ENCODE measurements at places on chromosomes 13 and 19. TPM values are rescaled to one million over a fixed set of nuclear protein-coding genes. Genes with fewer than 3 reads are reported as not detected.

The ADAMTS10 gene
- total RNA-seq: 22.1 TPM

DNA sequence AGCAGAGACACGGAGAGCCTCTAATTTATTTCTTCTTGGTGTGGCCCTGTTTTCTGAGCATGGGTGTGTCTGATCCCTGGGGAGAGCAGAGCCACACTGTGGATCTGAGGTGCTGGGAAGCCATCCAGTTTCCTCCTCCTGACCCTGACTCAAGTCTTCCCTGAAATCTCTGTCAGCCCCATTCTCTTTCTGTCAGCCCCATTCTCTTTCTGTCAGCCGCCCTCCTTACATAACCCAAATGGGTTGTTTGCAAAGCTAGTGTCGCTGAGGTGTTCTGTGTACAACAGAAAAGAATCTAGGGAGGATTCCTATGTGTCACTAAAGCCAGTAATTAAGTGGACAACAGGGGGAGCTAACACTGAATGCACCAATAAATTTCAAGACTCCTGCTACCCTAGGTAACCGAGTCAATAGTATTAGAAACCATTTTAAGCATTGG, 50.2 kb downstream of the LRCH1 start:
- no peaks in the 10 kb centered on the region for H3K36me3 ChIP-seq
- H3K4me1 ChIP-seq: peaks cover 46% of the 10 kb centered on the region
- no peak for DNase-seq
- H3K27me3 ChIP-seq: no peaks in the 10 kb centered on the region
- H3K4me3 ChIP-seq: no peak overlapping the region
- H3K27ac ChIP-seq: no peak overlapping the region

GRCh38 chr13:39210961-39211534, 172.8 kb downstream of the NHLRC3 start:
- no peaks in the 10 kb centered on the region for H3K4me1 ChIP-seq
- H3K36me3 ChIP-seq: no peaks in the 10 kb centered on the region
- no peaks in the 10 kb centered on the region for H3K27me3 ChIP-seq
- no peak for DNase-seq
- H3K4me3 ChIP-seq: no peak overlapping the region

The GSX1 gene
- not detected for total RNA-seq

The MEIS3 gene
- 21.2 TPM for total RNA-seq

- no peak overlapping the region for H3K4me3 ChIP-seq
- H3K4me1 ChIP-seq: no peaks in the 10 kb centered on the region
- no peak overlapping the region for H3K27ac ChIP-seq
- DNase-seq: no peak
- no peaks in the 10 kb centered on the region for H3K36me3 ChIP-seq
These were observed 42.6 kb downstream of the MRPL57 start for GRCh38 chr13:21219036-21219381.

The CRX gene
- not detected for total RNA-seq

The GRIN2D gene
- 1.00 TPM for total RNA-seq

- no peaks in the 10 kb centered on the region for H3K36me3 ChIP-seq
- no peak overlapping the region for H3K27ac ChIP-seq
- H3K27me3 ChIP-seq: no peaks in the 10 kb centered on the region
- no peak for DNase-seq
- peaks cover 14% of the 10 kb centered on the region for H3K4me1 ChIP-seq
These were observed 61.9 kb downstream of the WASF3 start for GRCh38 chr13:26619358-26619757.

- H3K4me3 ChIP-seq: no peak overlapping the region
- H3K27me3 ChIP-seq: no peaks in the 10 kb centered on the region
- DNase-seq: no peak
- no peaks in the 10 kb centered on the region for H3K4me1 ChIP-seq
- H3K27ac ChIP-seq: no peak overlapping the region
These were observed 11.7 kb upstream of the FAM216B start for GRCh38 chr13:42769650-42770049.

The NALCN gene
- 0.48 TPM for total RNA-seq

GRCh38 chr19:18666317-18666716, 17.2 kb upstream of the CRTC1 start:
- H3K36me3 ChIP-seq: no peaks in the 10 kb centered on the region
- H3K4me1 ChIP-seq: peaks cover 15% of the 10 kb centered on the region
- no peak overlapping the region for H3K4me3 ChIP-seq
- no peak overlapping the region for H3K27ac ChIP-seq
- no peaks in the 10 kb centered on the region for H3K27me3 ChIP-seq

The RXFP2 gene
- total RNA-seq: not detected

DNA sequence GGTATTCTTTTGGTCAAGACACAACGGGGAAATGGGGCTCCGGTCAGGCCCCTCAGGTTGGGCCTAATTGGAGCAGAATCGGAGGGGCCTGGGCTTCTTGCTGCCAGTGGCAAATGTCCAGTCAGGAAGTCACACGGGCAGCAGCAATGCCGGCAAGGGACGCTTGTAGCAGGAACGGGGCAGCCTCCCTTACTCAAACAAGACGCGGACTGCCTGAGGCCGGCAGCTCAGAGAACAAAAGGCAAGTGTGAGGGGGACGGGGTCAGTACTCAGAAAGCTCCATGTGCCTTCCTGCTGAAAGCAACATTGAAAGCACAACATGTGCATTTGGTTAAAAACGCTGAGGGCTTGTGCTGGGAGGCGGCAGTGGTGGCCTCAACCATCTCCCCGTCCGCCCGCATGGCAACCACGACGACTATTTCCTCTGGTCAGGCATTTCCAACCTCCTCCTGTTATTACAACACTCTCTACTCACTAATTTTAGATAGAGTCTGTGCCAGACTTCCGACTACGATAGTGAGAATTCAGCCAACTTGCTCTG, 20.5 kb upstream of the RASA3 start:
- no peak overlapping the region for H3K4me3 ChIP-seq
- DNase-seq: peak; percentile 3
- H3K36me3 ChIP-seq: no peaks in the 10 kb centered on the region
- no peaks in the 10 kb centered on the region for H3K4me1 ChIP-seq
- no peak overlapping the region for H3K27ac ChIP-seq
- H3K27me3 ChIP-seq: no peaks in the 10 kb centered on the region

- H3K27me3 ChIP-seq: no peaks in the 10 kb centered on the region
- H3K4me3 ChIP-seq: no peak overlapping the region
- H3K4me1 ChIP-seq: no peaks in the 10 kb centered on the region
- H3K27ac ChIP-seq: no peak overlapping the region
- no peak for DNase-seq
These were observed 16.1 kb upstream of the TNFSF14 start for GRCh38 chr19:6685962-6686627.

Data from hepatocyte (in vitro differentiated cells).